ENCODE measurements at places on chromosomes 5 and 9. TPM values are rescaled to one million over a fixed set of nuclear protein-coding genes. Genes with fewer than 3 reads are reported as not detected.

DNA sequence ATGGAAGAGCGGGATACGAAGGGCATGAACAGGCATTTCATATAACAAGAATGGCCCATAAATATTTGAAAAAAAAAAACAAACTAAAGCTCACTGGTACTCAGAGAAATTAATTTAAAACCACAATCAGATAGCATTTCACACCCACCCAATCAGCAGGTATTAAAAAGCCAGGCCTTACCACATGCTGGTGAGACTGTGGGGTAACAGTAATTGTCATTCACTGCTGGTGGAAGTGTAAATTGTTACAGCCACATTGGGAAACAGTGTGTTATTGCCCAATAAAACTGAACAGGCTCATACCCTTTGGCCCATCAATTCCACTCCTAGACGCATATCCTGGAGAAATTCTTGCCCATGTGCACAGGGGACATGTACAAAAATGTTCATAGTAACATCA is 66.0 kb downstream of the PLAC8L1 start:
- DNase-seq, result peak; percentile 45

ARID3C gene
- total RNA-seq, result not detected

PAXX gene
- total RNA-seq, result 26.9 TPM

DNA sequence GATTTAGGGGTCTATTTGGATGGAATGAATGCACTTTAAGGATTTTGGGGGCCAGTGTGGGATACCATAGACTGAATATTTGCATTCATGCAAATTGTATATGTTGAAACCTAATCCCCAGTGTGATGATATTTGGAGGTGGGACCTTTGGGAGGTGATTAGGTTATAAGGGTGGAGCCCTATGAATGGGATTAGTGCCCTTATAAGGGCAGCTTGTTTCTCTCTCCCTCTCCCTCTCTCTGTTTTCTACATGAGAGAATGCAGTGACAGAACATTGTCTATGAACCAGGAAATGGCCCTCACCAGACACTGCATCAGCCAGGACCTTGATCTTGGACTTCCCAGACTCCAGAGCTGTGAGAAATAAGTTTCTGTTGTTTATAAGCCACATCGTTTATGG is 166.1 kb downstream of the MED10 start:
- DNase-seq, result no peak

DNA sequence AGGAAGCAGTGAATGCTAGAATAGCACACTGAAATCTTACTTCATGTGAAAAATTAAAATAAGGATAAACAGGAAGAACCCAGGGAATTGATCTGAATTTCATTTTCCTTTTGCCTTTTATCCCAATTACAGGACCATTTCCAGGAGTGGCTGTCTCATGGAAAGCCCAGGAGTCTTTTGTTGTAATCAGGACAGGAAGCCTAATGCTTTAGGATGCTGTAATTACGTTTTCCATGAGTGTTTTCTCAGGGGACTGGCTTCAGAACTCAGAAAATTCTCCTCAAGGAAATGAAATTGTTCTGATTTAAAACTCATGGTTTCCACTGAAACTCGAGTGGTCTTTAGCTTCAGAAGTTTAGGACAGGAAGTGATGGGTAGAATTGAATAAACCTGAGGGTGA is 56.6 kb upstream of the CAMK4 start:
- DNase-seq, result no peak

Measured in renal cortical epithelial cell (primary cell).